GM23248 (cell line): ENCODE measurements at places on chromosomes 2 and 18. TPM values are rescaled to one million over a fixed set of nuclear protein-coding genes. Genes with fewer than 3 reads are reported as not detected.

DNA sequence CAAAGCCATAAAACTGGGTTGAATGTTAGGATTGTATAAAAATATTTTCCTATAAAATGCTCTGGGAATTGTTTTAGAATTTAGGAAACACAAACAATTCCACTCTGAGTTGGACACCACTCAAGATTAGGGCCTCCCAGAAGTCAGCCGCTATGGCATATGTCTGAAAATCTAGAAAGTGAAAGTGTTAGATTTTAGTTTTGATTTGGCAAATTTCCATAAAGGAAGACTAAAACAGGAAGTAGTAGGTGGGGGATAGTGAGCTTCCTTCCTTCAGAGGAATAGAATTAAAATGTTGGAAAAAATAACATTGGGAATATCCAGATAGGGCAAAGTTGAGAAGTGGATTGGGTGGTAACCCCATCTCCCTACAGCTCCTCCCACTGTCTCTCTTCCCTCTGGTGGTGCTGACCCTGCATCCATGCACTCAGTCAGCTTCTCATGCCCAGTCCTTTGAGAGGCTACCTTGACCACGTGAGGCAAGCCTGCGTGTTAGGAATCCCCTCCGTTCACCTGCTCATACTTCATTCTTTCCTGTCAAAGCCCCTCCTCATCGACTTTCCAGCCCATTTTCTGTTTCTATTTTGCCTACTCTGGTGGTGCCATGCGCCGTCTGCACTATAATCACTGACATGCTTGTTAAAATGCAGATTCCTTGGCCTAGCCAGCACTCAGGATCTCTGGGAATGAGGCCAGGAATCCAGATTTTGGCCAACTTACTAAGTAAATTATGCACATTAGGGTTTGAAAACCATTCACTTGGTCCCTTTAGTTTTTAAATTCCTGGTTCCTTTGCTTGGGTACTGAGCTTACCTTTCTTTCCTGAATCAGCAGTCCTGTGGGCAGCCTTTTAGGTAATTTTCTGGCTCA lies 83.5 kb downstream of the POLE4 start:
- H3K4me1 ChIP-seq: peaks cover under 1% of the 10 kb centered on the region; the same call in 1 of the 2 replicates
- H3K27me3 ChIP-seq: no peaks in the 10 kb centered on the region
- no peak overlapping the region for H3K27ac ChIP-seq
- no peak overlapping the region for H3K4me3 ChIP-seq

DNA sequence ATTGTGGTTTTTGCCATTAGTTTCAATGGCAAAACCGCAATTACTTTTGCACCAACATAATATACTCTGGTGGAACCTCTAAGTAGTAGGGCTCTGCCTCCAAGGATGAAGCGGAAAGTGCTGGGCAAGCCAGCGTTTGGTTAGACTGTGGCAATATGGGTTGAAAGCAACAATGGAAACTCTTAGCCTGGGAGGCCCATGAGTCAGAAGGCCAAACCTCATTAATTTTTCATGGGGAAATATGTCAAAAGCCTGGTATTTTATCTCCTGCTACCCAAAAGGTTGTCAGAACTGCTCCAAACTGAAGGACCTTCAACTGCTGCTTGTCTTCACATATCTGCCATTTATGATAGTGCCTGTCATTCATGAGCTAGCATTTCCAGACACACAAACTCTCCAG lies 179.1 kb upstream of the CYP26B1 start:
- H3K4me1 ChIP-seq: no peaks in the 10 kb centered on the region
- peaks cover 4% of the 10 kb centered on the region; the same call in 1 of the 2 replicates for H3K36me3 ChIP-seq
- no peak overlapping the region for H3K27ac ChIP-seq
- no peak overlapping the region for H3K4me3 ChIP-seq
- peak; percentile 33 for DNase-seq

DNA sequence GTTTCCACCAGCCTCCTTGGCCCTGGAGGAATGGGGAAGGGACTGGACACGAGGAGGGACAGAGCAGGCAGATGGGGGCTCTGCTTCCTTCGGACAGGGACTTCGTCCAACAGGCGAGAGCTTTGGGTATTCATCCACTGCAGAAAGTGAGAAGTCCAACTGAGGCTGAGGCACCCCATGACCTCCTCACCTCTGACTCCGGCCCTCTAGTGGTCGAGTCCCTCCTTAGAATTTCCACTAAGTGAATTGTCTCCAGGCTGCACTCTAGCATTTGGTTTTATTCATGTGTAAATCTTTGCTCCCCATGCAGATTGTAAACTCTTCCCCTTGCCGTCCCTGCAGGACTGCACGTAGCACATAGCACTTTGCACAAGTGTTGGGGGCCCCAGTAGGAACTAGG lies 75.6 kb downstream of the TMEM247 start:
- H3K27ac ChIP-seq: no peak overlapping the region
- no peaks in the 10 kb centered on the region for H3K27me3 ChIP-seq
- H3K36me3 ChIP-seq: peaks cover 12% of the 10 kb centered on the region; the same call in 1 of the 2 replicates
- H3K4me3 ChIP-seq: no peak overlapping the region

DNA sequence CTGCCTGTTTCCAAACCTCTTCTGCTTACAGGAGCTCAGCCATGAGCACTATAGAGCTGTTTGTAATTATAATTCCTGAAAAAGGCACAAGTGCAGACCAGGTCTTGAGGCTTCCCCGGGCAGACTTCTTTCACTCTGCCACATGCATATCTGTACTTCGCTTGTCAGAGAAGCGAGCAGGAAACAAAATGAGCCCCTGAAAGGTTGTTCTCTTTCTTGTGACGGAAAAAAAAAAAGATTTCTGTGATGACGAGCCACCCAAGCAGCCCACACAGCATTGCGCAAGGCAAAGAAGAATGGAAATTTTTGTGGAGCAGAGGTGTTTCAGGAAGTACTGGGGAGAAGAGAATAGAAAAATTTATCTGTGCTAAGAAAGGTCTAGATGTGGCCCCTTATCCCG lies 54.0 kb upstream of the LINC00305 start:
- H3K27me3 ChIP-seq: no peaks in the 10 kb centered on the region
- peak; percentile 29 for DNase-seq
- H3K4me1 ChIP-seq: no peaks in the 10 kb centered on the region
- H3K36me3 ChIP-seq: no peaks in the 10 kb centered on the region

GRCh38 chr2:190791347-190791975 lies 89.2 kb upstream of the GLS start:
- peak overlapping the region; percentile 52 for H3K27ac ChIP-seq
- H3K27me3 ChIP-seq: no peaks in the 10 kb centered on the region
- DNase-seq: peak; percentile 83
- peak overlapping the region; percentile 43 for H3K4me3 ChIP-seq

- no peak overlapping the region for H3K4me3 ChIP-seq
- no peaks in the 10 kb centered on the region for H3K36me3 ChIP-seq
- no peak for DNase-seq
- peaks cover 21% of the 10 kb centered on the region for H3K4me1 ChIP-seq
- no peak overlapping the region for H3K27ac ChIP-seq
- no peaks in the 10 kb centered on the region for H3K27me3 ChIP-seq
Observed at GRCh38 chr2:54859416-54859815, 136.0 kb downstream of the EML6 start.

GRCh38 chr18:33135951-33136660 lies 304.4 kb downstream of the CCDC178 start:
- H3K27me3 ChIP-seq: no peaks in the 10 kb centered on the region
- H3K4me3 ChIP-seq: no peak overlapping the region
- H3K27ac ChIP-seq: no peak overlapping the region
- H3K36me3 ChIP-seq: no peaks in the 10 kb centered on the region
- no peaks in the 10 kb centered on the region for H3K4me1 ChIP-seq

- 0 out of 2 replicates have a peak, but pooled peaks cover 5% of the 10 kb centered on the region for H3K4me1 ChIP-seq
- H3K4me3 ChIP-seq: no peak overlapping the region
- H3K36me3 ChIP-seq: no peaks in the 10 kb centered on the region
- DNase-seq: peak; percentile 13
- no peak overlapping the region for H3K27ac ChIP-seq
Observed at GRCh38 chr2:176830362-176830761, 382.2 kb upstream of the HNRNPA3 start.

DNA sequence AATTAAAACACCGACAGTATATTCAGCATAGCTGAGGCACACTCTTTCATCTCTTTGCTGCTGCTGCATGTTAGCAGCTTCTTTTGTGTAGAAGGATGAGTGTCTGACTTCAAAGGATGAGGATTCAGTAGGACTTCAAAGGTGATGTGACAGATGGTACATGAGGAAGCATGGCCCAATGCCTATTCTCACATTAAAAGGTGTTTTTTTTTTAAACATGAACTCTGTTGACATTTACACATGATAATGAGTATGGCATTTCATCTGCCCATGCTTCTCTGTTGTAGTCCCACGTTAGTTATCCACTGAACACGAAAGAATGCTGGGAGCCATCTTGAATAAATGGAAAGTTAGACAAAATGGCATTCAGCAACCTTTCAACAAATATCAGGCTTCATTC lies 1950.8 kb upstream of the PIK3C3 start:
- no peaks in the 10 kb centered on the region for H3K36me3 ChIP-seq
- no peaks in the 10 kb centered on the region for H3K4me1 ChIP-seq
- H3K27me3 ChIP-seq: 0 out of 2 replicates have a peak, but pooled peaks cover 6% of the 10 kb centered on the region
- no peak overlapping the region for H3K27ac ChIP-seq
- H3K4me3 ChIP-seq: no peak overlapping the region

- no peaks in the 10 kb centered on the region for H3K27me3 ChIP-seq
- H3K27ac ChIP-seq: no peak overlapping the region
- H3K4me1 ChIP-seq: peaks cover 23% of the 10 kb centered on the region
- no peak overlapping the region for H3K4me3 ChIP-seq
Observed at GRCh38 chr2:234991793-234992192, 40.0 kb downstream of the SH3BP4 start.

- no peak overlapping the region for H3K27ac ChIP-seq
- DNase-seq: no peak
- H3K36me3 ChIP-seq: no peaks in the 10 kb centered on the region
- H3K4me1 ChIP-seq: no peaks in the 10 kb centered on the region
Observed at GRCh38 chr2:169782513-169782912, 16.2 kb upstream of the SSB start.

DNA sequence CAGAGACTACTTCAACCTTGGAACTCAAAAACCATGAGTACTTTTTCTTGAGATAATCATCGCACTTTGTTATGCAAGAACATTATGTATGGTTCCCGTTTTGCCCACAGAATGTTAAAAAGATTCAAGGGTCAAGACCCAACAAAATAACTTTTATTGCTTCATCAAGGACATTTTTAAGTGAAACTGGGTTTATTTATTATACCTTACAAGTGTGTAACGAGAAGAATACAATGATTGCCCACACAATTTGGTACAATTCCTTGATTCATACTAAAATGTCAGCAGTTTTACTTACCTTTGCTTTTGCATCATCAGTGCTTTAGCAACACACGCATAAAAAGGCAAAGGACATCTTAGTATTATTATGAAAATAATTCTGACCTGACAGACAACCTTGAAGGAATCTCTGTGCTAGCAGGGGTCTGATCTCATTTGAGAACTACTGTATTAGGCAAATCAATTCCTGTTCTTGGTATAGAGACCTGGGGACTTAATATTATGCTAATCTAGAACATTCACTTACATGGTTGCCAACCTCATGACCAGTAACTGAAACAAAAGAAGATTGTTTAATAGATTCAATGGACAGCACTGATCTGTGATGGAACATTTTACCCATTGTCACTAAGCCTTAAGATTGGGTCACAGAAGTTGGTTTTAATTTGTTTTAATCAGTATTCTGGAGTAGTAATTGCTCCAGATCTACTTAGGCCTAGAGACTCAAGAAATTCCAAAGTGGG lies 16.2 kb downstream of the CCDC88A start:
- H3K4me1 ChIP-seq: peaks cover 12% of the 10 kb centered on the region
- H3K4me3 ChIP-seq: no peak overlapping the region
- no peaks in the 10 kb centered on the region for H3K27me3 ChIP-seq
- DNase-seq: no peak
- H3K36me3 ChIP-seq: no peaks in the 10 kb centered on the region

GRCh38 chr18:78618726-78619125 lies 360.9 kb upstream of the SALL3 start:
- no peaks in the 10 kb centered on the region for H3K4me1 ChIP-seq
- no peak overlapping the region for H3K27ac ChIP-seq
- H3K27me3 ChIP-seq: no peaks in the 10 kb centered on the region
- no peak for DNase-seq
- H3K36me3 ChIP-seq: no peaks in the 10 kb centered on the region
- no peak overlapping the region for H3K4me3 ChIP-seq

LINC00305 gene
- not detected in 2 replicates for total RNA-seq
